Stimulated activated CD4-positive, alpha-beta T cell treated with anti-CD3 and anti-CD28 coated beads, Interleukin-4, amount 100 ng/mL, for 1 hour (primary cell): ENCODE measurements at places on chromosomes 1 and 21.
A peak's percentile ranks its signal among the peaks of the same experiment; 100 is the strongest.

DNA sequence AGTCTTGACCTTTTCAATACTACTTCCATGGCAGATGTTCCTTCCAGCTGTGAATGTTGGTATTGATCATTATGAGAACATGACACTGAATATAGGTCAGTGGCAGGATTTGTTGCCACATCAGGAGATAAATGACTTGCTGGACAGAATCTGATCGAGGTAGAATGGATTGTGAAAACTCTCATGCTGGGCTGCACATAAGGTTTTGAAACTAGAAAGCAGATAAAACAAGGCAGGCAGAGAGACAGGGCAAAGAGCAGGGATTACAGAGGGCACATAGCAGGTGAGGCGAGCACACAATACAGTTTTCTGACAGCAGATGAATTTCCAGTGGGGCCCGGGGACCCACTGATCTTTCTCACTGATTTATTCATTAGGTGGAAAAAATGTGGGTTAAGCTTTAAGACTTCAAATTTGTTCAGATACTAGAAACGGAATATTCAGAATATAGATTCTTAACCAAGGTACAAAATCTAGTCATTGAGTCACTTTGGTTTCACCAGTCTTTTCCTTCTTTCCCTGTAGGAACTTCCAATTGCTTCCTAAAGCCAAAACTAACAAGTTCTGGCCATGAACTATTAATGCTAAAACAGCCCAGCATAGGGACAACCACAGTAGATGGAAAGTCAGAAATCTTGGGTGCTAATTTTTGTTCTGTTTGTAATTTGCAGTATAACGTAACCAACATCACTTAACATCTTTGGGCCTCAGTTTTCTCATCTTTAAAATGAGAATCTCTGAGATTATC lies 296.0 kb upstream of the PTBP2 start:
- no peak for DNase-seq

DNA sequence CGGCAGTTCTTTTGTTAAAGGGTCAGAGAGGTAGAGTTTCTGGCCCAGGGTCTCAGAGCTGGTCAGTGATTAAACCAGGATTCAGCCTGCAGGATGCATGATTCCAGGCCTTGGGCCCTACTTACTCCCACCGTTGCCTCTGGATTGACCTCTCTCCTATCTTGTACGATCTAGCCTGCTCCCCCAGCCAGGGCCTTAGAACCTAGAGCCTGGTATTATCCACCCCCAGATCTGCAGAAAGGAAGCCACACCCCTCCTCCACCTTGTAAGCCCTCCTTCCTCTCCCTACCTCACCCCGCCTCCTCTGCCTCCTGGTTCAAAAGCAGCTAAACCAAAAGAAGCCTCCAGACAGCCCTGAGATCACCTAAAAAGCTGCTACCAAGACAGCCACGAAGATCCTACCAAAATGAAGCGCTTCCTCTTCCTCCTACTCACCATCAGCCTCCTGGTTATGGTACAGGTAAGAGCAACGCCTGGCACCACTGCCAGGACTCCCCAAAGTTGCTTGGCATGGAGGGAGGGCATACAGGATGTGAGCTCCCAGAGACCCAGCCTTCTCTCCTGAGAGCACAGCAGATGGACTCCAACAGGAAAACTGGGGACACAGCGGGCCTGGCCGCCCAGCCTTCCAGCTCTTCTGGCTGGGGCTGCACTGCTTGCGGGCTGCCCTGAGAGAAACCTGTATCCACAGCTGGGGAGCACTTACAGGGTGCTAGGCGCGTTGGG lies at the start of gene CD52:
CD52 (plus strand) TSS at position 347 of the 726 bp plus-strand sequence; CDS start at position 407, 60 bp downstream.
- DNase-seq = peak; percentile 61

- no peak for DNase-seq
Measured at GRCh38 chr1:165856606-165857005, 29.2 kb downstream of the UCK2 start.

DNA sequence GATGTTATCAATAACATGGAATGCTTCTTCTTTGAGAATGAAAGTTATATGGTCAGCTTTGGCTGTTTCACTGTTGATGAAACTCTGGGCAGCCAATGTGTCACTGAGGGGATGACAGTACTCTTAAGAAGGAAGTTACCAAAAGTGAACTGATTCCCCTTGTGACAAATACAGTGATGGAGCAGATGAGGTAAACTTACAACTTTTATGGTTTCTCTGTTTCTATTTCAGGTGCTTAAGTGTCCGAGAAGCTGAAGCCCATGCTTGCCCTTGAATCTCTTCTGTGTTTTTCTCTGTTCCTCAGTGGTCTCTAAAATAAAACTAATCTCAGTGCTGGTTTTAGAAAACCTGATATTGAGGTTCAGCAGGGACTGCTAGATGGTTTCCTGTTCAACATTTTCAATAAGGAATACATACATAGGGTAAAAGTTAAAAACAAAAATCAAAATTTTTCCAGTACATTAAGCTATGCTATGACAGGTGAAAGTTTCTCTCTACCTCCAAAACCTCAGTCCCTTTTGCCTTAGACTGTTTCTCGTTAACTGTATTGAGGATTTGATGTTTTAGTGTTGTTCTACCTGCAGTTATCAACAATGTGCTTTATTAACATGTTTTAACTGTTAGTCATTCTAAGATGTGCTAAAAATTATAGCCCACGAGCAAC lies 454.4 kb upstream of the ADGRL4 start:
- no peak for DNase-seq

DNA sequence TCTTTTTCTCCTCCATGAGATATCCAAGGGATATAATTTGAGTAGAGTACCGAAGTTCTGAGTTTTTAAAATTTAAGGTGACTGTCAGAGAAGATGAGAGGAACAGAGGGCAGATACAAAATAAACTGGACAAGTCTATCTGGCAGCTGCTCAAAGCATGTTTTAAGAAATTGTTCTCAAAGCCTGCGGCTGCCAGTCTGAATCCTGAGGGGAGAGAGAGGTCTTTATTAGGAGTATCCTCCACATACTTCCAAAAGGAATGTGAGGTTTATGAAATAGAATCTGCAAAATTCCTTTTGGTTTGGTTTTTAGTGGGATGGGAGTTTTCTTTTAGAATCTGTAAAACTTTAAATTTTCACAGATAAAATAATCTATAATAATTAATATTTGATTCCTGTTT lies 41.3 kb downstream of the TTC13 start:
- no peak for DNase-seq

GRCh38 chr1:170967042-170967910 lies 31.9 kb downstream of the MROH9 start:
- DNase-seq = no peak

DNA sequence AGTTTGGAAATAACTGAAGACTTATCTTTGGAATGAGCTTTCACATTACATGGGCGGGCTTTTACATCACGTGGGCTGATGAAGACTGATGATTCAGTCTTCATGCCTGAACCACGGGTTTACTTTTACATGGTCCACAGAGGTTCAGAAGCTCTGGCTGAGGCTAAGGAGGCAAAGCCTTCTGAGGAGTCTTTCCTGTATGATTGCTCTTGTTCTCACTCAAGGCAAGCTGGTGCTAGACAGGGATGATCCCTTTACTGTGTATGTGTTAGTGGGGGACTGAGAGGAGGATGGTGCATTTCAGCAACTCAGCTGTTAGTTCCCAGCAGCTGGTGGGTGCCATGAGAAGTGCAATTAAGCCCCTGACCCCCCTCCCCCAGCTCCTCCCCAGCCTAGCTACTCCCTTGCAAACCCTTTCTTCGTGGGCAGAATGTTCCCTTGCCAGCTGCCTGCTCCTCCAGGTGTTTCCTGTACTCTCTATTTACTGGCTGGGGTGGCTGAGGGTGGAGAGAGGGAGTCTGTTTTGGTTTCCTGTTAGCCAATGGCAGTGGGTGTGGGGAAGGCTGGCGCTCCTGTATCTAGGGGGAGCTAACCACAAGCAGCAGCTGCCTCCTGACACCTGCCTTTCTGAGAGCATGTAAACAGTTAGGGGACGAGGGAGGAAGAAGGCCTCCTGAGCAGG lies 15.4 kb downstream of the BTG2 start:
- peak; percentile 39 for DNase-seq

DNA sequence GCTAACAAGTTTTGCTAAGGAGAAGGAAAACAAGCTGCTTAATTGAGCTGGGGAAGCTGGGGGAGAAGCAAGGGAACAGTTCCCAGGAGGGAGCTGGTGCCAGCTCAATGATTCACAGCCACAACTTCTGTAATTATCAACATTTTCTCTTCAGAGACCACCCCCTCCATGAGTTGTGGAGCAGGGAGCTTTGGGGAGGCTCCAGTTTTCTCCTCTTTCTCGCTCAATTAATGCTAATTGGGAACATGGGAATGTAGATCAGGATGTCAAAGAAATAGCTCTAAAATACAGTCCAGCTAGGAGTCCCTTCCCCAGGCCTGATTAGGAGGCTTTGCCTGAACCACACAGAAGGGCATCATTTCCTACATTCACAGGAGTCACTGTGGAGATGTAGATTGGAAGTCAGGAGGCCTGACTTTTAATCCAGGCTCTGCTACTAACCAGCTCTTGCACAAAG lies 12.1 kb upstream of the MNDA start:
- DNase-seq = no peak

DNA sequence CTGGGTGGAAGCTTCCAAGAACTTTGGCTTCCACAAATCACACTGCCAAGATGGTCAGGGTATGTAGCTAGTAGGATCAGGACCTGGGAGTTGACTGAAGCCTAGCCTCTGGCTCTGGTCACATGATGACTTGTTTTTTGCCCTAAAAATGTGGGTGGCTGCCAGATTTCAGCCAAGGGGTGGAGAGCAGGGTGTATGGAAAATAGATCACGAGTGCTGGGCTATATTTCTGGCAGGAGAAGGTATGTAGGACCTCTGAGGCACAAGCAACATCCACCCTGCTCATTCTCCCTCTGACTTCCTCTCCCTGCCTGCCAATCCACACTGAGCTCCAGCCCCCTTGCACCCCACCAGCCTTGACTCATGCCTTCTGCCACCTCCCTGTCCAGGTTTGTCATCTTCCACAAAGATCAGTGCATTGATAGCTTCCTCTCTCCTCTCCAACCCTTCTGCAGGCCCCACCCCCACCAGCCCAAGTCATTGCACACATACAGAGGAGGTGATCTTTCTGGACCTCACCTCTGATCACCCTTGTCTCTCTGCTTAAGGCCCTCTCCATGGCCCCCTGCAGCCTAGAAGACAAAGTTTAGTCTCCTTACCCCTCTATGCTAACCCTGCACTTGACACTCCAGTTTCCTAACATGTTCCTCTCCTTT lies 8.3 kb upstream of the CYP4B1 start:
- DNase-seq = no peak

- DNase-seq = no peak
Measured at GRCh38 chr1:20190256-20191160, 4.2 kb upstream of the PLA2G2C start.

GRCh38 chr1:116954440-116954839 lies 44.7 kb downstream of the PTGFRN start:
- DNase-seq = no peak

DNA sequence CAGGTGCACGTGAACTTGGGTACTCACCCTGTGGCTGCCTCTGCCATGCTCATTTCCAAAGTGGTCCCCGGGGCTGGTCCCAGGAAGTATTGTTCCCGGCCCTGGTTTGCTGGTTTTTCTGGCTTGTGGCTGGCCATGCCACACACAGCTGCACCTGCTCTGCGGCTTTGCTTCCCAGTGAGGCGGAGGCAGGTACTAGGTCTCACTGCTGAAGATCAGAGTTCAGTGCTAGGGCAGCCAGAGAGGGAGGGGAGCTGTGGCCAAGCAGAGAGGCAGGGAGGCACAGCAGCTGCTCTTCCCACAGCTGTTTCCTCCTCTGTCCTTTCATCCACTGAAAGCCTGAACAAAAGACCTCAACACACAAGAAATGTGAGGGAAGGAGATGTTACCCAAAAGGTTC lies 30.5 kb downstream of the ENO1 start:
- DNase-seq = no peak

DNA sequence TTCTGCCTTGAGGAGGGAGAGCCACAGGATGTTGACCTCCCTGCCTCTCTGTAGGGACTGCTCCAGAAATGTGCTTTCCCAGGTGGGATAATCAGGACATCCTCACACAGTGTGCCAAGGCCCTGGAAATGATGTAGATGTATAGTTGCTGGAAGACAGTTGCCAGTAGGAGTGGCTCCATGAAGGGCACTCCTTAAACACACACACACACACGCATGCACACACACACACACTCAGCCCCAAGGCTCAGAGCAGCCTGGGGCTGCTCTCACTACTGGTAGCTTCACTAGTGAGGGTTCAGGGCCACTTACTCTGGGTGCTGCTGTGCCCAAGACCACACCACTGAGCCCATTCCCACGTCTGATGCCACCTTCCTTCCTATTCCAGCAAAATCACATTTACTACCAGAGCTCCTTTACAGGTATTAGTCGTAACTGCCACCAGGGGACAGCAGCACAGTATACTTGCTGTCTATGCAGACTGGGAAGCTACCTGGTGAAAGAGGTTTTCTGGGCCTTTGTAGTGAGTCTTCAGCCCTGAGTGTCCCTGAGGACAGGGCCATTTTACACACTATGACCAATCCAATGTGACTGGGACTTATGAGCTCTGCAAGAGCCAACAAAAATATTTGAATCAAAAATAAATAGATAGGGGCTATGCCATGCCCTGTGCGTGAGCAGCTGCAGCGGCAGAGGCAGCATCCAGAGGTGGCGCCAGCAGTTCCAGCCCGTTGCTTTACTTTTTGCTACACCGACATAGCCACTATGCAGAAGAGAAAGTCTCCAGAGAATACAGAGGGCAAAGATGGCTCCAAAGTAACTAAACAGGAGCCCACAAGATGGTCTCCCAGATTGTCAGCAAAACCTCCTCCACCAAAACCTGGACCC lies 15.0 kb downstream of the CRNN start:
- DNase-seq = no peak

- DNase-seq = no peak
Measured at GRCh38 chr1:116494353-116494692, 76.5 kb downstream of the CD58 start.

DNA sequence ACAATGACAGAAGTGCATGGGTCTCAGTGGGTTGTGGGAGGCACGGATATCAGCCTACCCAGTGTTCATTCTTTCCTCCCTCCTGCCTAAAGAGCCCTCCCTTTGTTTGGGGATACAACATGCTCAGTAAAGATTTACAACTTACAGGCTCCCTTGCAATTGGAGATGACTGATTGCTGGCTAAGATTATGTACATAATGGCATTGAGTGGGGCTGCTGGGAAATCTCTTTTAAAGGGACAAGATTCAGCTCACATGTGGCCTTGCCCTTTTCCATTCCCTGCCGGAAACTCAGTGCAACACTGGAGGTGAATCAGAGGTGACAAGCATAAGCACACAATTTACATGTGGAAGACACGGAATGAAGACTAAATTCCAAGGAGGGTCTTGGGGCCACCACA lies 83.7 kb upstream of the CHRM3 start:
- DNase-seq = no peak

- DNase-seq = no peak
Measured at GRCh38 chr1:232985882-232986526, 35.6 kb downstream of the NTPCR start.

DNA sequence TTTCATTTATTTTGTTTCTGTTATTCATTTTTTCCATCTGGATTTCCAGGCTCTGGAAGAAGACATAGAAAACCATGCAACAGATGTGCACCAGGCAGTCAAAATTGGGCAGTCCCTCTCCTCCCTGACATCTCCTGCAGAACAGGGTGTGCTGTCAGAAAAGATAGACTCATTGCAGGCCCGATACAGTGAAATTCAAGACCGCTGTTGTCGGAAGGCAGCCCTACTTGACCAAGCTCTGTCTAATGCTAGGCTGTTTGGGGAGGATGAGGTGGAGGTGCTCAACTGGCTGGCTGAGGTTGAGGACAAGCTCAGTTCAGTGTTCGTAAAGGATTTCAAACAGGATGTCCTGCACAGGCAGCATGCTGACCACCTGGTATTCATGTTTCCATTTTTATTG lies 63.5 kb upstream of the BMP8A start:
- DNase-seq = no peak
